ENCODE measurements at places on chromosomes 6 and 20.

DNA sequence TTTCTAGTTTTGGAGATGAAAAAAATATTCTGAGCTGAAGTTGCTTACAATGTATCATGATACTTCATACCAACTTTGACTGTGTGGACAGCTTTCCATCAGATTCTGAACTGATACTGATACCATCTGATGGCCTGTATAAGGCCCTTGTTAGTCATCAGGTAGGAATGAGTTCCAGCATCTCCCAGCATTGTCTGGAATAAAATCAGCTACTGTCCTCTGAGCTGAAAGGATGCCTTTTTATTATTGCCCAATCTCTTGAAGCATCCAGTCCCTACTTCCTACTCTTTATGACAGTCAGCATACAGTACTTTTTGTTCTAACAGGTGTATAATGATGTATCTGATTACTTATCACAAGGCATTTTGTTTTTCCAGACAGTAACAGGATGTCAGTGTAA lies 70.6 kb upstream of the EYA4 start:
- no peak for DNase-seq

- DNase-seq = no peak
Observed at GRCh38 chr20:38238829-38239228, 21.7 kb downstream of the KIAA1755 start.

- no peak for DNase-seq
Observed at GRCh38 chr6:21870076-21870730, 276.7 kb downstream of the SOX4 start.

GRCh38 chr6:138031850-138032249 lies 75.4 kb downstream of the PERP start:
- DNase-seq = no peak

- DNase-seq = no peak
Observed at GRCh38 chr6:125299257-125299656, 2.5 kb downstream of the HDDC2 start.

GRCh38 chr6:5398530-5398929 lies 137.2 kb downstream of the FARS2 start:
- no peak for DNase-seq

- no peak for DNase-seq
Observed at GRCh38 chr20:62305149-62305764, 2.5 kb downstream of the ADRM1 start.

DNA sequence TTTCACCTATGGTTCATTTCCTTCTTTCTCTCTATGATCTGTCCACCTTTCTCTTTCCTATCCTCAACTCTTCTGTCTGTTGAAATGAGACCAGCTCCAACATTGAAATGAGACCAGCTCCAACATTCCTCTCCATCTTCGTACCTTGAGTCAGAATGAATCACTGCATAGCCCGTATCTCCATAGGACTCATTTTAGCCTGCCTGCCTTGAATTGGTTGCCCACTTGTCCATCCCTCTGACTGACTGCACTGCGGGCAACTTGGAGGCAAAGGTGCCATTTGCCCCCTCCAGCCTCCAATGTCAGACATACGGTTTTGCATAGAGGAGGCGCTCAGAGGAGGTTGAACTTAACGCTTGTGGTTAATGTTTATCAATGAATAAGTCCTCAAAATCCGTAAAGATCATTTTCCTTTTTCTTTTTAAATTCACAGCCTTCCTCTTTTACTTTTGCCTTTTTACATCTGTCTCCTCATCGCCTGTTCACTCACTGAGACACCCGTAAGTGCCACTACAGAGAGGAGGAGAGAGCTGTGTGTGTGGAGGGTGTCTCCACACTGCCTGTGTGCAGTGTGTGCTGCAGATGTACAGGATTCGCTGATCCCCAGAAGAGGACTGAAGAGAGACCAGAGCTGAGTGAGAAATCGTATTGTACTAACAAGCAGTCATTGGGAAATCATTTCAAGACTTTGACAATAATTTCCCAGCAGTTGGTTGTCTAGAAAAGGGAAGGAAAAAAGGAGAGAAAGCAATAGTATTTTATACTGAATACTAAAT lies 579.6 kb upstream of the MAP3K7 start:
- no peak for DNase-seq

All from neuronal stem cell (in vitro differentiated cells).